ENCODE measurements at places on chromosomes 3 and 15. TPM values are rescaled to one million over a fixed set of nuclear protein-coding genes. Genes with fewer than 3 reads are reported as not detected.

- no peak for DNase-seq
These were observed 41.6 kb downstream of the WDR76 start for GRCh38 chr15:43868406-43868805.

DNA sequence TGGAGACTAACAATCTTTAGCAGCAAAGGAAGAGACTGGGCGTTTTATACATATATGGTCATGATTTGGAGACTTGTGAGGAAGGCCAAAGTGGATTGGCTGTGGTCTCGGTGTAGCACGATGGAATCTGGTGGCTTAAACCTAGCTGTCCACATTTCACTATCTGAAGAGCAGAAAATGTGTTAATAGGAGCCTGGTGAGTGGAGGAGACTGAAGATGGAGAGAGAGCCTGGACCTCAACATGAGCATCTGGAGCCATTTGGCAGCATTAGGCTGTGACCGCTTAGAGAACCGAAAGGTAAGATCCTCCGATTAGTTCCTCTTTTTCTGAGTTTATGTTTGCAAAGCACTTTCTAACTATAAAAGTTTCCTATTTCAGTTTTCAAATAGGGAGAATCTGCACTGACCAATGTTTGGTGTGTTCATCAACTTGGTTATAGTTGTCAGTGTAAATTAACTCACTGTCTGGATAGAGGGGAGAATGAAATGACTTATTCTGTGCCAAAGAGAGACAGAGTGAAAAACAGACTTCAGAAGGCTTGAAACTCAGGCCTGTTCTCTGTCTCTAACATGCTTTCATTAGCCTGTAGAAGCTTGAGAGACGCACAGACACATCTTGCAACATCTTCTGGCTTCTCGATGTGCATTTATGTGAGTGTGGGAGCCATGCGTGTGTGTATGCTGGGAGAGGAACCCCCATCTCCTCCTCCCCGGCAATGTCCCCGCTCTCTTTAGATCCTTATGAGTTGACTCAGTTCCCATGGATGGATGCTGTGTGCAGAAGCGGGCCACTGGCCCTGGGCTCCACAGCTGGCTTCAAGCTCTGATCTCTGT lies 244.7 kb upstream of the TBL1XR1 start:
- DNase-seq, result no peak

- peak; percentile 79 for DNase-seq
These were observed at the start of gene CHD2 for GRCh38 chr15:92899948-92900730. CHD2 (plus strand) TSS chr15:92900324; CDS start chr15:92901238, 914 bp downstream.

INKA1 gene
- 2.8 TPM for total RNA-seq

- no peak for DNase-seq
These were observed 53.8 kb upstream of the SCAANT1 start for GRCh38 chr3:63966007-63966406.

MEGF11 gene
- total RNA-seq, result 0.12 TPM

GRCh38 chr3:40645883-40646282 lies 121.1 kb downstream of the ZNF621 start:
- DNase-seq, result no peak

- DNase-seq, result no peak
These were observed 79.5 kb downstream of the IQSEC1 start for GRCh38 chr3:12993517-12994356.

ELL3 gene
- total RNA-seq, result 37.4 TPM
